Fibroblast of skin of right biceps (primary cell): ENCODE measurements at places on chromosomes 7 and 10.

- DNase-seq, result peak; percentile 91
These were observed 69.9 kb upstream of the GTF2I start for GRCh38 chr7:74587435-74588126.

GRCh38 chr7:69882269-69882668, 284.0 kb downstream of the AUTS2 start:
- no peak for DNase-seq

- DNase-seq, result no peak
These were observed 6.0 kb upstream of the NPVF start for GRCh38 chr7:25234336-25234735.

DNA sequence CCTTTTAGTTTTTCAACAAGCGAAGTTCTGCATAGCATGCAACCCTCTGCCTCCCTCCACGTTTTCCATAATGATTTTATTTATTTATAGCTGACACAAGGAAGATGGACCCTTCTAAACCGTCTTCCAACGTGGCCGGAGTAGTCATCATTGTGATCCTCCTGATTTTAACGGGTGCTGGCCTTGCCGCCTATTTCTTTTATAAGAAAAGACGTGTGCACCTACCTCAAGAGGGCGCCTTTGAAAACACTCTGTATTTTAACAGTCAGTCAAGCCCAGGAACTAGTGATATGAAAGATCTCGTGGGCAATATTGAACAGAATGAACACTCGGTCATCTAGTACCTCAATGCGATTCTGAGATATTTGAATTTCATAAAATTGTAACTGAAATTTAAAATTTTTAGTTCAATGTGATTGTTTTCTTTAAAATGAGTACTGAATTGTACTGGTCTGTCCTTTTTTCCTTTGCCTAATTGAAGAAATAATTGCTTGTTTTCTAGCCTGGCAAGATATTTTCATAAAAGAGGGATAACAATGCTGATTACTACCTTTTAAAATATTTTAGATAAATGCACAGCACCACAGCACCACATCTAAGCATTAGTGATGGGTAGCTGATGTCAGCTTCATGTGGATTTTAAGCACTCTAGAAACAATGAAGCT, 41.5 kb upstream of the SLC39A12 start:
- DNase-seq, result peak; percentile 59

DNA sequence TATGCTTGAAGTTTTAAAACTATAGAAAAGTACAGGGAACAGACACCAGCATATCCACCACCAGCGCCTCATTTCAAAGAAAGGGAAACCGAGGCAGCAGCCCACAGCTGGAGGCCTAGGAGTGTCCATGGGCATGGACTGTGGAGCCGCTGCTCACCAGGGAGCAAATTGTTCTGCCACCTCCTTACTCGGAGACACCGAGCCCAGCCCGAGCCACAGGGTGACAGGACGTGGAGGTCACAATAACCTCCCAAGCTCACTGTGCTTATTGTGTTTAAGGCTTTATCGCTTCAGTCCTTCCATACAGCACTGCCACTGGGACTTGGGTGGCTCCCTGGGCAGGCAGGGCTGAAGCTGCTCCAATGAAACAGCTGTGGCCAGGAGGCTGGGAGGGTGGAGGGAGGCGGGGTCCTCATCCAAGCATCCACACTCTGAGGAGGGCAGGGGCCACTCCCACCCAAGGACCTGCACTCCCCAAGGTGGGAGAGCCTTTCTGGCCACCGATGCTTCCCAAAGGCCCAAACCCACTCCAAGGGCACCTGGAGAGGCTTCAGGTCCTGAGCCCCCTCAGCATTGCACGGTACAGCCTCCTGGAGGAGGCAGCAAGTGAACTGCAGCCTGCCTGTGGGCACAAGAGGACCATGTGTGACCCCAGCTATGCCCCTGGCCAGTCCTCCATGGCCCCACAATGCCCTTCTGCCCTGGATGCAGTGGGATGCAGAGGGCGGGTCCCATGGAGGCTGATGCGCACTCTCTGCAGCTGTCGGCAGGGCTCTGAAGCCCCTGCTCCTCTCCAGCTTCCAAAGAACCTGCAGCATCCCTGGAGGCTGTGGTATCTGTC, 38.7 kb upstream of the RET start:
- no peak for DNase-seq

- DNase-seq, result no peak
These were observed 74.3 kb downstream of the GRK5 start for GRCh38 chr10:119281581-119282071.

DNA sequence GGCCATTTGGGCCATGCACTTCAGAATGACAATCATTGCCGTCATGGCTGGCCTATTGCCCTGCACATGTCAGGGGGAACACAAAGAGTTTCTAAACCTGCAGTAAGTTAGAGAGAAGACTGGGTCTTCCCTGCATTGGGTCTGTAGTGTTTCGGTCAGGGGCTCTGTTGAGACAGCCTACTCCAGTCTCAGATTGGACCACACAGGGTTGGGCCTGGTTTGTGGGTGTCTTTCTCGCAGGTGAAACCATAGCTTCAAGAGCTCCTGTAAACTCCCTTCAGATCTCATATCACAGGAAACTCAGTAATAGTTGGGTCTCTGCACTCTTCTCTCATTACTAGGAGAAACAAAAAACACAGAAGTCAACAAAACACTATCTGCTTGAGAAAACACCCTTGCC, 7.3 kb upstream of the TARP start:
- no peak for DNase-seq

DNA sequence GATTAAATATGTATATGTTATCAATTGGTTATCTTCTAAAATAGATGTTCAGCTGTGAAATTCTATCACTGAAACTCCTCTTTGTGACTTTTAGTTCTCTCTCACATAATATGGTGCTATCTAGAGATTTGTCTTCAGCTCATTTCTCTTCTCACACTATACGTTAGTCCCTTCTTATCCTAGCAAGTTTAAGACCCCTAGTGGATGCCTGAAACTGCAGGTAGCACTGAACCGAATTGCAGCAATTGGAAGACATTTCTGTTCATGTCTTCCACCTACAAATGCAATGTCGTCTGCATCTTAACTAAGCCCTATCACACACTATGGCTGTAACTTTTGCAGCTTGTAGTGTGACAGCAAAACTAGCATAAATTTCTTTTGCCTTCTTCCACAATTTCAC, 442.7 kb upstream of the POM121L12 start:
- no peak for DNase-seq

DNA sequence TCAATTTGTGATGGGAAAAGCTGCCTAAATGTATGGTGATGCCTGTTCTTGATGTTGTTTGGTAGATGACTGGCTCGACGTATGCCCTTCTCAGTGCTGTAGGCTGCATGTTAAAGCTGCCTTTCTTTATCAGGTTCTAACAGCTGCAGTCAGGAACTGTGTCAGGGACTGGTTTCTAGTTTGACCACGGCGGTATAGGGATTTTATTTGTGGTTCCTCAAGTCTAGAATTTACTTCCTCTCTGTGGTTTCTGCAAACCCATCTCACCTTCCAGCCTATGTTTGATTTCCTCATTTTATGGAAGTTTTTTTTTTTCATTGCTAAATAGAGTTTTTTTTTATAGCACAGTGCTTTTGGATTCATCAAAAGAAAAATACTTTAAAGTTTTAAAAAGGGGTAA, 26.5 kb downstream of the LMTK2 start:
- peak; percentile 11 for DNase-seq

GRCh38 chr7:101932083-101932482, 114.7 kb downstream of the CUX1 start:
- DNase-seq, result no peak

DNA sequence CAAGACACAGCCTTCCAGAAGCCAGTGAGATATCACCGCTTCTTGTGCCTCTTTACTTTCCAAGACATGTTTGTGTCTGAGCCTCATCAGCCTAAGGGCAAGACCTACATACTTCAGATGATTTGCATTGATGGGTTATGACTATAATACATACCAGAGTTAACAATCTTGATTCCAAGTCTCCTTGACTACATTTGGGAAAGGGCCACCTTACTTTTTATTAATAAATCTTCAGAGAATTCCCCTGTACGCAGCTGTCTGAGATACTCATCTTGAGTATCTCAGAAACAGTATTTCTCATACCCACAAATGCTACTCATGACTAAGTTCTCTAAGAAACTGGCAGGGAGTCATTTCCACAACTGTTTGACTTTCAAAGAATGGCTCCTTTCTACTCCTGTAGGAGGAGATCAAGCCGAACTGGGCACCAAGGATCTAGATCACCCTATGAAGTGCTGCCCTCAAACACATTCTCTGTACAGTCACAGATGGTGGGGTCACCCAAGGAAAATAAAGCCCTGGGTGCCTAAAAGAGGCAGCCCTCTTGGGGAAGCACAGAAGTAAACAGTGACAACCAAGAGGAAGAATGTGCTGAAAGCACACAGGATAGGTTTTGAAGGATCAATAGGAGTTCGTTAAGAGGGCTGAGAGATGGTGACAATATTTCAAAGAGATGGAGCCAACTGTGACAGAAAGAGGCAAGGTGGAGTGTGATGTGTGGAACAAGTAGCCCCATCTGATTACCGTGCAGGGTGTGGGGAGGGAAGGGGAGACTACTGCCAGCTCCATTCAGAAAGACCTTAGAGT, 138.9 kb downstream of the JAZF1 start:
- peak; percentile 97 for DNase-seq

- DNase-seq, result no peak
These were observed 67.4 kb downstream of the ZNF438 start for GRCh38 chr10:30963992-30964930.

- DNase-seq, result peak; percentile 84
These were observed 191.1 kb upstream of the ADO start for GRCh38 chr10:62613424-62613823.

DNA sequence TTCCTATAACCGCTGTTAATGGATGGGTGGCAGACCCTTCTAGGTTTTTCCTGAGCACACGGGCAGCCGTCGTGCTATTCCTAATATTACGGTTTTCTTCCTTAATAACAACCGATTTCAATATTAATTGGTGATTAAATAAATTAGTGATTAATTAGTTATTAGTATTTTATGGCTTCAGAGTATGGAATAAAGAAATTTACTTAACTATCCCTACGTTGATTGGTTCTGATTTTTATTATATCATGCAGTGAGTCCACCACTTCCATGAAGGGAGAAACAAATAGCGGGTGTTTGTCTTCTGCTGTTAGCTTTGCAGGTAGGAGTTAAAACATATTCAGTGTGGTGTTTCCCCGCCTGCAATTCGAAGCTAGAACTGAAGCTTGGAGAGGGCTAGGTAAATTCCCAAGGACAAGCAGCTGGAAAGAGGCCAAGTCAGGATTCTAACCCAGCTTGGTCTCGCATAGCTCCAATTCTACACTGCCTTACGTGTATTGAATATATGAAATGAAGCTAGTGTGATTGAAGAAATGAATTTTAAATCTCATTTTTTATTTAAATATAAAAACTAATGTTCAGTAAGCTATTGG, 928 bp upstream of the CSTF2T start:
- peak; percentile 66 for DNase-seq

- no peak for DNase-seq
These were observed 40.4 kb downstream of the SCIN start for GRCh38 chr7:12610899-12611298.

GRCh38 chr10:30488316-30488715, 54.3 kb downstream of the MAP3K8 start:
- DNase-seq, result no peak

DNA sequence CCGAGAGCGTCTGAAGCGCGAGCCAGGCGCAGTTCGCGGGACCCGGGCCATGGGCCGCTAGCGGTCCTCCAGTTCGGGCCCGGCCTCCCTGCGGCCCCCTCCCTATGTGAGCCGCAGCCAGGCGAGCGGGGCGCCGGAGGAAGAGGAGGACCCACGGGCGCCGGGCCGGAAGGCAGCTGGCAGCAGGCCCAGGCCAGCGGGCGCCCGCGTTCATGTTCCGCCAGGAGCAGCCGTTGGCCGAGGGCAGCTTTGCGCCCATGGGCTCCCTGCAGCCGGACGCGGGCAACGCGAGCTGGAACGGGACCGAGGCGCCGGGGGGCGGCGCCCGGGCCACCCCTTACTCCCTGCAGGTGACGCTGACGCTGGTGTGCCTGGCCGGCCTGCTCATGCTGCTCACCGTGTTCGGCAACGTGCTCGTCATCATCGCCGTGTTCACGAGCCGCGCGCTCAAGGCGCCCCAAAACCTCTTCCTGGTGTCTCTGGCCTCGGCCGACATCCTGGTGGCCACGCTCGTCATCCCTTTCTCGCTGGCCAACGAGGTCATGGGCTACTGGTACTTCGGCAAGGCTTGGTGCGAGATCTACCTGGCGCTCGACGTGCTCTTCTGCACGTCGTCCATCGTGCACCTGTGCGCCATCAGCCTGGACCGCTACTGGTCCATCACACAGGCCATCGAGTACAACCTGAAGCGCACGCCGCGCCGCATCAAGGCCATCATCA, 1.1 kb downstream of the ADRA2A start:
- peak; percentile 11 for DNase-seq

DNA sequence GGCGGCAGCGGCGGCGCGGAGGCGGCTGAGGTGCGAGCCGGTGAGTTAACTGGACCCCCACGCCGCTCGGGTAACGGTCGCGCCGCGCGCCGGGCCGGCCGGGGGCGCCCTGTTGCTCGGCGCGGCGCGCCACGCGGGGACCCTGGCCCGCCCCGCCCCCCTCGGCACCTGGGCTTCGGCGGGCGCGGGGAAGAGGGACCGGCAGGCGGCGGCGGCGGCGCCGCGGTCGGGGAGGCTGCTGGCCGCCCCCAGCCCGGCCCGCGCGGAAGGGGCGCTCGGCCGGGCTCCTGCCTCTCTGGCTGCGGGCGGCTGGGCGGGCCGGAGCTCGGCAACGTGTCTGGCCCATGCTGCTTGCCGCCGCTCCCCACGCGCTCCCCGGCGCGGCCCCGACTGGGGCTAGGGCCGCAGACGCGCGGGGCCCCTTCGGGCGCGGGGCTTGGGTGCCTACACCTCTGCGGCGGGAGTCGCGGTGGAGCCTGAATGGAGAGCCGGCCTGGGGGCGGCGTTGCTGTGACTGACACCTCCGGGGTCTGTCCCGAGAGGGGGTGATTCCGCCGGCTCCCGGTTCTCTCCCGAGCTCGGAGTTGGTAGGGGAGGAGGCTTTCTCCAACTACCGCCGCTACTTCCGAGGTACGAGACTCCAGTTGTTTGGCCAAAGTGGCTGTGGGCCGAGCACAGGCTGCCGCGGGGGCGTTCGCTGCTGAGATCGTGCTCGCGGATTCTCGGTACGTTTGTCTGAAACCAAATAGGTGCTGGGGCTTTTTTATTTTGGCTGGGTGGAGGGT, 494 bp downstream of the PALS2 start:
- DNase-seq, result peak; percentile 55

GRCh38 chr10:102831322-102832071, 5.7 kb downstream of the CYP17A1 start:
- DNase-seq, result peak; percentile 63
